ENCODE measurements at places on chromosomes 7 and 10.

GRCh38 chr10:109504401-109504800 lies 418.9 kb downstream of the XPNPEP1 start:
- DNase-seq: no peak

- no peak for DNase-seq
Measured at GRCh38 chr10:22954970-22955369, 27.1 kb downstream of the ARMC3 start.

- DNase-seq: no peak
Measured at GRCh38 chr7:8058322-8058721, 89.7 kb downstream of the GLCCI1 start.

- no peak for DNase-seq
Measured at GRCh38 chr7:108063520-108063933, 60.6 kb upstream of the LAMB1 start.

GRCh38 chr7:23712368-23713284 lies 2.6 kb downstream of the STK31 start:
- DNase-seq: no peak

DNA sequence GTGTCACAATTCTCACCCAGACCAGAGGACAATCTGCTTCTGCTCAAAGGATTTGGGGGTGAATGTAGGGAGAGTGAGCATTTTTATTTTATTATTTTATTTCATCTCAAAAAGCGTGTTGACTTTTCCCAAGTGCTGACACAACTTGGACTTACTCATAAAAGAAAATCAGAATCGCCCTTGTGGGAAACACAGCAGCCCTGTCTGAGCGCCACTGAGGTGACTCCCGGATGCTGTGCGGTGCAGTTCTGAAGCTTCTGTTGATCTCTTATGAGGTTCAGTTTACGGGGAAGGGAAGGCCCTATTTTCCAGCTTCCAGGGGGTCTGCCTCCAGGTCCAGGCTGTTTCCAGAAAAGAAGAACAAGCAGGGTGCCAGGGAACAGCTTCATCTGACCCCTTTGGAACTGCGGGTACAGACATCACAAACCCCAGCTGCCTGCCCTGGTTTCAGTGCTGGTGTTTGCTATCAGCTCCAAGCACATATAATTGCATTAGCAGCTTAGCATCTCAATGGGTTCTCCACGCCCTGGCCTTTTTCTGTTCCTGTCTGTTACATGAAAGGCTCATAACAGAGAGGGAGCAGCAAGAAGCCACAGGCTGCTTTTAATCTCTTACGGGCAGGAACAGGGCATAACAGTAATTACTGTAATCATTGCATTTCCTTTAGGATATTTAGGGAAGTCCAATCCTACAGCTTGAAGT lies 52.4 kb downstream of the PARP12 start:
- no peak for DNase-seq

DNA sequence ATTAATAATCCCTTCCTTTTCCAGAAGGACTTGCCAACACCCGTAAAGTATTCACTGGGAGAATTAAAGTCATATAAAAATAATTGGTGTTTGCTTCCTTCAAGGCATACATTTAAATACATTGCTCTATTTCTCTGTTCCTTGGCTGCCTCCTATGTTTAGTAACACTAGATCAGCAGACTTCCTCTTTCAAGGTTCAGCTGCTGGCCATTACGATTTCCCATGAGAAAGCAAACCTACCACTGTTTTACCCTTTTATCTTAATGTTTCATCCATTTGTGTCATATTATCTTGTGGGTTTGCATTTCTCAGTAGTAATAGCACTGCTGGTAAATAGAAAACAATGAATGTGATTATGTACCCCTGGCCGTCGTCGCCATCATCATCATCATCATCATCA lies 313.8 kb upstream of the BMPER start:
- DNase-seq: no peak

- DNase-seq: no peak
Measured at GRCh38 chr10:115903207-115903606, 369.8 kb downstream of the GFRA1 start.

- no peak for DNase-seq
Measured at GRCh38 chr10:113820507-113820906, 33.4 kb downstream of the DCLRE1A start.

DNA sequence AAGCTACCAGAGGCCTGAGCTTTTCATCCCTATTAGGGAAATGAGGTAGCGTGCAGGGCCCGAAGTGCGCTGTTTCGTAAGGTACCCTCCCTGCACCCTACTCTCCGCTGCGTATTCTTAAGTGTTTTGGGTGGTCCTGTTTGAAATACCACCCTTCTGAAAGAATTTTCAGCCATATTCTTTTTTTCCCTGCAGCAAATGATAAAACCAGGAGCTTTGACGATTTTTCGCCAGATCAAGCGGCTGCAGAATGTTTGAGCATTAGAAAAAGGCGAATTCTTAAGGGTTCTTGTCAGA lies 1.2 kb downstream of the RSBN1L start:
- peak; percentile 2 for DNase-seq

DNA sequence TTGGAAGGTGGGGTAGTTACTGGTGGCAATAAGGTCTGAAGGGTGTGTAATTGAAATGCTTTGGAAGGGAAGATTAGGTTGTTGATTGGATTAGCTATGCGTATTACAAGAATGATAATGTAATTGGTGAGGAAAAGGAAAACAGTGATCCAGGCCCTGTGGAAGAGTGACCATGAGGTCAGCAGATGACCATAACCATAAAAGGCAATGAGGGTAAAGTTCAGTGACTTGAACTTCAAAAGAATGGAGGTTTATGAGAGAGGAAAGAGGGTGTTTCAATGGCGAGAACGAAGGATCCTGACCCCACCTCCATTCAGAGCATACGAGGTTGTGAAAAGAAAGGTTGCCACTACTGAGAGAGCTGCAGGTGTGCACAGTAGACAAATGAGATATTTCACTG lies 439.7 kb downstream of the CCSER2 start:
- DNase-seq: no peak

- no peak for DNase-seq
Measured at GRCh38 chr7:64611717-64612116, 48.8 kb upstream of the ZNF680 start.

GRCh38 chr10:119633538-119634218 lies 17.5 kb upstream of the BAG3 start:
- DNase-seq: no peak

DNA sequence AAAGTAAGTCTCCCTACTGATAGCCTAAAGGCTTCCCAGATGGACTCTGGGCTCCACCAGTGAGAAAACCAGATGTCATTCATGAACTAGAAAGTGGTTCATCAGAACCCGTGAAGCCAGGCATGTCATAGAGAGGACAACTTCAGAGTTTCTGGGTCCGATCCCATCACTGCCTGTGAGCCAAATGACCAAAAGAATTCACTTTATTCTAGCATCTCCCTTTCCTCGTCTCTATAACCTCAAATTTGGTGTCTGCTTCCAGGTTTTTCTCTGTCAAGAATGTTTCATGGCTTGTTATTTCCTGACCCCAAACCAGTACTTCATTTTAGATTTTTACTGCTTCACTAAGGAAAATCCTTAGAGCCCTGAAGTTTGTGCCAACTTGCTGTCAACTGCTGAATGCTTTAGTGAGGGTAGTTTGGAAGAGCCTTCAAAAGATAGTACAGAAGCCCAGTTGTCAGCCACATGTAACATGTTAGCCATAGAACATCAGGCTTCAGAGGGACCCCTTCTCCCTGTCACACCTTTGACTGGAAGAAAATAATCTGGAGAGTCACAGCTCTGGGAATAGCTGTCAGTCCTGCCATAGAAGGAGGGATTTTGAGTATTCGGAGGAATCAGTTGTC lies 34.0 kb downstream of the ITGB8 start:
- no peak for DNase-seq

GRCh38 chr10:33336582-33337325 lies 2.3 kb upstream of the NRP1 start:
- no peak for DNase-seq

GRCh38 chr7:27763983-27764508 lies 24.1 kb downstream of the TAX1BP1 start:
- no peak for DNase-seq

GRCh38 chr10:116101616-116102315 lies 171.2 kb downstream of the GFRA1 start:
- no peak for DNase-seq

GRCh38 chr10:95176101-95176500 lies 17.9 kb upstream of the ACSM6 start:
- no peak for DNase-seq

- DNase-seq: no peak
Measured at GRCh38 chr10:77168161-77168560, 469.4 kb downstream of the KCNMA1 start.

DNA sequence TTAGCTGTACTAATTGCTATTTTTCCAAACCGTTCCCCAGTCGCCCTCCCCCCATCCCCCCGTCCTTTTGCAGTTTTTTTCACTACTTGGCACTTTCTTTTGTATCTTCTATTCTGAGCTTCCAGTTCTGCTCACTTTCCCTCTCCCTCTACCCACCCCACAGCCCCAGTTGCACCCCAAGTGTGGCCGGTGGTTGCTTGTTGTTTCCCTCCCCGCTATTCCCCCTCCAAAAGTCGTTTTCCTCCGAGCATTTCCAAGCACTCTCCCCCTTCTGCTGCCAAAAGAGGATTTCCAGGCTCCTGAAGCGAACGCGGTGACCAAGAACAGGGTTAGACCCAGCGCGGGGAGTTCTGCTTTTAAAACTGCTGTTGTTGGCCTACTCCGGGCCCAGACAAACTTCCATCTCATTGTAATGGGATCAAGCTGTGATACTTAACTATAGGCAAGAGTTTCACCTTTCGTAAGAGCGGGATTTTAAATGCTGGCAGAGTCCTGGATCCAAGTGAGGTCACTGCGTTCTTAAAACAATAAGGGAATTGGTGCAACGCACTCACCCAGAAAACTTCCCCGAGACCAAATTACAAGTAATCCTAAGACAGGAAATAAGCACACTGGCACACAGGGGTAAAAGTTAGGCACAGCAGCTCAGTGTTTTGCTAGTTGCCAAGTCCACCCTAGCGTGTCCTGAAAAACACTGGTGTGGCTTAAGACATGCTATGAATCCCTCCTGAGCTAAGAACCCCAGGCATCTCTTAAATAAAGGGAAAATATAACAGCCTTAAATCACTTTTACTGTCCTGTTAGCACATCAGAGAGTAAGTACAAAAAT lies 1.5 kb upstream of the RGS10 start:
- DNase-seq: no peak

DNA sequence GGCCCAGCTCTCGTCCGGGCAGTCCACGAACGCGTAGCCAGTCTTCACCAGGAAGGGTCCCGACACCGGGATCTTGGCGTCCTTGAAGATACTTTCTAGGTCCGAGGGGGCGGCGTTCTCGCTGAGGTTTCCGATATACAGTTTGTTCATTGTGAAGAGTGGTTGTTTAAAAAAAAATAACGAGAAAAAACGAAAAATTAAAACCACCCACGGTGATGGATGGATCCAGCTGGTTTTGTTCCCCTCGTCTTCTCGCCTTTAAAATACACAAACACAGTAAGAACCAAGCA lies 385 bp downstream of the IGF2BP3 start:
- no peak for DNase-seq

DNA sequence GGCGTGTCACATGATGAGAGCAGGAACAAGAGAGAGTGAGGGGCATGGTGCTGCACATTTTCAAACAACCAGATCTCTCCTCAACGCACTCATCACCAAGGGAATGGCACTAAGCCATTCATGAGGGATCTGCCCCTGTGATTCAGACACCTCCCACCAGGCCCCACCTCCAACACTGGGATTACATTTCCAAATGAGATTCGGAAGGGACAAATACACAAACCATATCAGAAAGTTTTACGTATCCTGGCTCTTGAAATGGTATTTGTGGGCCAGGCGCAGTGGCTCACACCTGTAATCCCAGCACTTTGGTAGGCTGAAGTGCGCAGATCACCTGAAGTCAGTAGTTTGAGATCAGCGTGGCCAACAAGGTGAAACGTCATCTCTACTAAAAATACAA lies 189.4 kb downstream of the PLXDC2 start:
- DNase-seq: no peak

DNA sequence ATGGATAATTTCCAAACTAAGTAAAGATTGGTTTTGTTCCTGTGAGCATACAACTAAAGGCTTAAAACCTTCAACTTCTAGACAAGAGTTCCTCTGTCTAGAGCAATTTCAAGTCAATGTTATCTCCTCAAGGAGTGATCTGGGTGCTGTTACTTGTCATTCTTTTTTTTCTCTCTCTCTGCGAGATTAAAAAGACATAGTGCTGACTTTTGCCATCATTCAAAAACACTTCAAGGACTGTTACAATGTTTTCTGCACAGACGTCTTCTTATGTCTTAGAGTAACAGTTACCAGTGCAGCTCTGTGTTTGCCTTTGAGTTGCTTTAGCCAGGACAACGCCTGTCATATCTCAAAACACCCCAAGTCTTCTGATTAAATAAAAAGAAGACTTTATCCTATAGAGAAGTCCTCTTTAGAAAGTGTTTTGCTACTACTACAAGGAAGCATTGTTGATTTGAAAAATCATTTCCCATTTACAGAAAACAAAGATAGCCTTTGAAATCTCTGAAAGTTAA lies 263.5 kb upstream of the FERD3L start:
- no peak for DNase-seq

DNA sequence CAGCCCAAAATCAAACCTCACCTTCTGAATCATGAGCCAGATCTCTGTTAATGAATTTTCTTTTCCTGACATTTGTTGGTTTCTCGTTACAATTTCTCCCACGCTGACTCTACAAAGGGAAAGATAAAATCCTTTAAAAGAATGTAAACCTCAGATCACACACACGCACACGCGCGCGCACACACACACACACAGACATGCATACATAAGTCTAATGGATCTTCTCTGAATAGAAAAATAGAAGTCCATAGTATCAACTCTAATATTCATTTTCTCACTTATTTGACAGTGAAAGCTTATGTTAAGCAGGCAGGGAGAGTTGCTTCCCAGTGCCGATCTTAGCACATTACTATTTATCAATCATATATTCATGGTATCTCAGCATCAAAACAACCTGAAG lies 1.4 kb downstream of the ETV1 start:
- DNase-seq: no peak

GRCh38 chr7:26213807-26214515 lies 12.4 kb downstream of the CBX3 start:
- DNase-seq: no peak

GRCh38 chr7:156578978-156579430 lies 61.6 kb upstream of the RNF32 start:
- no peak for DNase-seq

GRCh38 chr10:50936335-50936734 lies 50.9 kb upstream of the A1CF start:
- DNase-seq: no peak

DNA sequence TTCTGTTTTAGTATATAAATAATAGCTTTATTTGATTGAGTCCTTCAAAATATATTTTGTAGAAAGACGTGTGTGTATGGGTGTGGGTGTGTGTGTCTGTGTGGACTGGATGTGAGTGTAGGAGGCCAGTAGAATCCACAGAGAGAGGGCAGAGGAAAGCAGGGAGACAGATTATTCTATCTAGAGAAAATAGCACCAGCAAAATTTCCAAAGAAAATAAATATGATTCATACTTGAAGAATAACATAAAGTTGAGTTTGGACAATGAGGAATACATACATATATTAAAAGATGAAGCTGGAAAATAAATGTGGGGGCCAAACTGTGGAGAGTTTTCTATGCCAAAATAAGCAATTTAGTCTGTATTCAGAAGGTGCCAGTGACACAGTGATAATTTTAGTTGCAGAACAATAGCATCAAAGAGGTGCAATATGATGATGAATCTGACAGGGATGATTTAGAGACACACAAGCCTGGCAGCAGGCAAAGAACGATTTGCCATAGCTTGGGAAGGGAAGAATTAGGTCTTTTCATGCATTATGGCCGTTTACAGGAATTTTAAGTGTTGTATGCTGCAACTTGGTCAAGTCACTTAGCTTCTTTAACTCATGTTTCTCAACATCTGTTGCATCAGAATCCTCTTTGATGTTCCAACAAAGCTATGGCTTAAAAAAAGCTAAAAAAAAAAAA lies 121.3 kb downstream of the SEMA3A start:
- DNase-seq: no peak
